Activated CD4-positive, alpha-beta T cell treated with anti-CD3 and anti-CD28 coated beads, Interleukin-2, amount 50 U/mL, for 1 hour (primary cell): ENCODE measurements at places on chromosomes 5 and 9.

- DNase-seq, result no peak
These were observed 127.1 kb downstream of the TRIO start for GRCh38 chr5:14270209-14270702.

DNA sequence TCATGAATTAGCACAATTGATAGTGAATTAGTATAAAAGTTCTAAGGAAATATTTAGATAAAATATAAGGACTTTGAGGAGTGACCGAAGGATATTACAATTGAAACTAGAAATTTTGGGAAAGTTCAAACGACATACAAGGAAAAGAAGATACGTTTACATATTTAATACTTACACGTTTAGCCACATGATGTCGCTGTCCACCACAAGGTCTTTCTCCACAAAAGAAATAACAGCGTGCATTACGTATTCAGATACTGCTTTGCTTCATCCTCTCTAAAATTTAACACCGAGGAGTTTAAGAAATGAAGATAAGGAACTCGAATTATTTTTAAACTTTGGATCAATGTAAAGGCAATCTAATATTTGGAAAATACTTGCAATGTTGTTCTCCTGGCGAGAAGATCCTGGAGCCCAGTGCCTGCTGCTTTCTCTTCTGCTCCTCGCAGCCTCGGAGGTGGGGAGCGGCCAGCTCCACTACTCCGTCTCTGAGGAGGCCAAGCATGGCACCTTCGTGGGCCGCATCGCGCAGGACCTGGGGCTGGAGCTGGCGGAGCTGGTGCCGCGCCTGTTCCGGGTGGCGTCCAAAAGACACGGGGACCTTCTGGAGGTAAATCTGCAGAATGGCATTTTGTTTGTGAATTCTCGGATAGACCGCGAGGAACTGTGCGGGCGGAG lies at the start of gene PCDHA3:
Gene PCDHA3, plus strand, starts transcription at position 242 of the 678 bp plus-strand sequence.
- DNase-seq, result no peak

GRCh38 chr5:178117923-178118701 lies 4.8 kb downstream of the N4BP3 start:
- DNase-seq, result no peak

DNA sequence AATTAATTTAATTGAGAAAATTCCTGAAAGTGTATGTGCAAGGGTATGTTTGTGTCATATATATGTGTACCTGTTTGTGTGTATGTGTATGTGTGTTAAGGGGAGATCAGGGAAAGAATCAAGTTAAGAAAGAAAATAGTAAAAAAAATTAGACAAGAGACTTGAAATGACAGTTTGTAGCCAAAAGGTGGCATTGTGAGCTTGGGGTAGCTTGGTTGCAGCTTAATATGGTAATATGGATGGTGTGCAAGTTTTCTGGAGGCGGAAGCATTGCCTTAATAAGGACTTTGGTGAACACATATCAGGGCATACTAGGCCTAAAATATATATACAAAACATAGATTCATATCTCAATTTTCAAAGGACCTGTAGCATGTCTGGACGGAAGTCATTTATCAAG lies 129.9 kb downstream of the INSYN2B start:
- no peak for DNase-seq

DNA sequence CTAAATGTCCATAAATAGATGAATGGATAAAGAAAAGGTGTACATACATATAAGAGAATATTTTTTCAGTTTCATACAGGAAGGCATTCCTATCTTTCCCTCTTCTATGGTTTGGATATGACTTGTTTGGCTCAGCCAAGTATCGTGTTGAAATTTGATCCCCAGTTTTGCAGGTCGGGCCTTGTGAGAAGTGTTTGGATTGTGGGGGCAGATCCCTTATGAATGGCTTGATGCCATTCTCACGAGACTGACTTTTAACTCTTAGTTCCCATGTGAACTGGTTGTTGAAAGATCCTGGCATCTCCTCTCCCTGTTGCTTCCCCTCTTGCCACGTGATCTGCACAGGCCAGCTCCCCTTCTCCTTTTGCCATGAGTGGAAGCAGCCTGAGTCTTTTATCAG lies 421.1 kb upstream of the FTMT start:
- no peak for DNase-seq

DNA sequence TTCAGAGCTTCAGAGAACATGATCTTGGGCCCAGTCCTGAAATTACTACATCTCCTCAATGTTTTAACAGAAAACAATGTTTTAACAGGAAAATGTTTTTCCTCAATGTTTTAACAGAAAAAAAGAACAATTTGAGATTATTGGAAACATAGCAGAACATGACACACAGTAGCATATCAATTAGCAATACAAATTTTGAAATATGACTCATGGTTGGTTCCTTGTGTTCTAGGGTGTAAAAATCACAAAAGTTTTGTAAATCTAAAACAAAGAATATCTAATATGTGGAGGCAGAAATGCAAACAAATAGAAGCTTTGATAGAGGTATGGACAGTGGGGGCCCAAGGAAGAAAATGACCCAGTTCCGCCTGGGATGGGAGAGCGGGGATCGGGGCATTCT lies 22.8 kb upstream of the ARSB start:
- DNase-seq, result no peak

DNA sequence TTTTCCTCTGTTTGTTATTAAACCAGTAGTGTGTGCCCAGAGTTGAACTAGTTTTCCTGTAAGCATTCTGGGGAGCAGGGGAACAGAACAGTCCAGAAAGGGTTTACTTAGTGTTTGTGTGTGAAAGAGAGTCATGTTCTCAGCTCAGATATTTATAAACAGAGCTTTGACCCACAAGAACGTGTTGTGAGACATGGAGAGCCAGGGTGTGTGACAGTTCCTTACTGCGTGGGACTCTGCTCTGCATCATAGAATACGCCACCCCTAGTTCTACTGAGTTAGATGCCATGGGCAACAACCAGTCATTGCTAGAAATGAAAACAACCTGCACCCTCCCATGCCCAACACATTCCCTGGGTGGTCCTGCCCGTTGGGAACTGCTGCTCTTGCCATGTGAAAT lies 330.7 kb downstream of the NDUFS4 start:
- no peak for DNase-seq

DNA sequence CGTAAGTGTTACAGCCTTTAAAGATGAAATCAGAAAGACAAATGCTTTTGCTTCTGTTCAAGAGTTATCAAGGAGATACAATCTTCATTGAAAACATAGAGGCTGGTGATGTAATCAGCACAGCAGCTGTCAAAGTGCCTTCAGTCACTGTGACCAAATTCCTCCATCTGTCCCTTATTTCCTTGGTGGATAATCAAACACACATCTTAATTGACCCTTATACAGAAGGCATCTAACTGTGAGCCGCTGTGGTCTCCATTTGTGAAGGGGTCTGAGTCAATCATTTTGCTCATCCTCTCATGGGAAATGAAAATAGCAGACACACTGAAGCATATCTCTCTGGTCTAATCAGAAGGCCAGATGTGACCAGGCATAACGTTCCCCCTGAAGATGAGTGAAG lies 130.1 kb upstream of the TLR4 start:
- DNase-seq, result no peak

DNA sequence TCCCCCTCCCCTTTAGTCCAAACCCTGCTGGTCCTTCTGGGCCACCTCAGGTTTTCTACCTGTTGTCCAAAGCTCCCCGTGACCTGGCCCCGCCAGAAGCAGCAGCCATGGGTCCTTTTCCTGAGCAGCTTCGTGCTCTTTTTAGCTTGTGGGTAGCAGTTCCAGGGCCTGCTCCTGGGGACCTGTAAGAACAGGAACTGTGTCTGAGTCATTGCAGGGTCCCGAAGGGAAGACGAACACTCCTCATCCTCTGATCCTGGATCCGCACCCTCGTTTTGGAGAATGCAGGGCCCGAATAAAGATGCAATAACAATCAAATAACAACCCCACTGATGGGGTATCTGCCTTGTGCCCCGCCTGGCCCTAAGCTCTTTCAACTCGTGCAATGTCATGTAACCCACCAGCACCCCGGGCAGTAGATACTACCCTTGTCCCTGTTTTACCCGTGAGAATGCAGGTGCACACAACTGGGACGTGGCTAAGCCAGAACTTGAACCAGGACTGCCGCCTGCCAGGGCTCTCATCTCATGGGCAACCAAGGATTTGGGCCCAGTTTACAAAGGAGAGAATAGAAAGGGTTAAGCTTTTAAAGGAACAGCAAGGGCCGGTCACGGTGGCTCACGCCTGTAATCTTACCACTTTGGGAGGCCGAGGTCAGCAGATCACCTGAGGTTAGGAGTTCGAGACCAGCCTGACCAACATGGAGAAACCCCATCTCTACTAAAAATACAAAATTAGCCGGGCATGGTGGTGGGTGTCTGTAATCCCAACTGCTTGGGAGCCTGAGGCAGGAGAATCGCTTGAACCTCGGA lies 33.2 kb downstream of the NEK6 start:
- DNase-seq, result no peak

DNA sequence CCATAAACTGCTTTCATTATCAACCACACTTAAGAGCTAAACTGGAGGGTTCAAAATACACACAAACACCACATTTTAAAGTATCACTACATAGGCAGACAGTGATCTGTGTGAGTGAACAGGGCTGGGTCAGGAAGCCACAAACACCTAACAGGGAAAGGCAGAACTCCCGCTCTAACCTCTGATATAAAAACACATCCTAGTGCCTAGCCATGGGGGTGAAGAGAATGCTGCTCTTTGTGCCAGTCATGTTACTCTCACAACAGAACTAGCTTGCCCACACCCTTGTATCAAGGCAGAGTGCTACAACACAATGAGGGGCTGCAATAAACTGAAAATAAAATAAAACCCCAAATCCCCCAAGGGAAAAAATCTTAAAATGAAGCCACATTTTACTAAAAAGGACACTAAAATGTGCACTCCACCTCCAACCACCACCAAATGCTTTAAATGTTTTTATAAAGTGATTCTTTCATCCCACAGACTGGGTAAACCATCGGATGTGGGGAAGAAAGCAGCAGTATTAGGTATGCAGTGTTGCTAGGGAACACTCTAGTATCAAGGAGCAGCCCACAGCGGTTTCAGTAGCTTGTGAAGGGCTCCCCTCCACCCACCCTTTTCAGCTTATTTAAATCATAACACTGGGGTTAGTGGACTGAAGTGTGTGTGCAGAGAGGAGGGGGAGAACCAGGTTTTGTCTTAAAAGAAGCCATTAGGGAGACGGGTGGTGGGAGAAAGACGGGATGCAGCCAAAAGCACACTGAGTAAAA lies 64.5 kb downstream of the TMEM161B start:
- peak; percentile 25 for DNase-seq

DNA sequence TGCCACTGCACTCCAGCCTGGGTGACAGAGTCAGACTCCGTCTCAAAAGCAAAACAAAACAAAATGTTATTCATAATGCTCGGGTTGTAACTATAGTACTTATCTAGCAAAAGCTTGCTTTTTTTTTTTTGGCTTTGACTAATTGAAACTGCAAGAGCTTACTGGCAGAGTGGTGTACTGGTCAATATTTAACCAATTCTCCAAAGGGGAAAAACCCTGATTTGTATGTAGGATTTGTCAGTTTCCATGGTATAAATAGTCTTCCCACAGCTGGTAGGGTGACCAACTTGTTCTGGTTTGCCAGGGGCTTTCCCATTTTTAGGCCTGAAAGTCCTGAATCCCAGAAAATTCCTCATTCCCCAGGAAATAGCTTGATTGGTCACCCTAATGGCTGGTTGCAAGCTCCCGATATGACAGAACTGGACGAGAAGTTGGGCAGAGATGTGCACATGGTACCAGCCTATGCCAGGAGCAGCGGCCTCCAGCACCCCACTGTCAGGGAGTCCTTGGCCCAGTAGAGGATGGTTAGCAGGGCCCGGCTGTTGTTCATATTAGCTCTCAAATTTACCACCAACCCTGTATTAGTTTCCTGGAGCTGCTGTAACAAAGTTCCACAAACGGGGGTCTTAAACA lies 58.0 kb downstream of the FXN start:
- no peak for DNase-seq

GRCh38 chr9:104855807-104856206 lies 72.1 kb downstream of the ABCA1 start:
- DNase-seq, result no peak

DNA sequence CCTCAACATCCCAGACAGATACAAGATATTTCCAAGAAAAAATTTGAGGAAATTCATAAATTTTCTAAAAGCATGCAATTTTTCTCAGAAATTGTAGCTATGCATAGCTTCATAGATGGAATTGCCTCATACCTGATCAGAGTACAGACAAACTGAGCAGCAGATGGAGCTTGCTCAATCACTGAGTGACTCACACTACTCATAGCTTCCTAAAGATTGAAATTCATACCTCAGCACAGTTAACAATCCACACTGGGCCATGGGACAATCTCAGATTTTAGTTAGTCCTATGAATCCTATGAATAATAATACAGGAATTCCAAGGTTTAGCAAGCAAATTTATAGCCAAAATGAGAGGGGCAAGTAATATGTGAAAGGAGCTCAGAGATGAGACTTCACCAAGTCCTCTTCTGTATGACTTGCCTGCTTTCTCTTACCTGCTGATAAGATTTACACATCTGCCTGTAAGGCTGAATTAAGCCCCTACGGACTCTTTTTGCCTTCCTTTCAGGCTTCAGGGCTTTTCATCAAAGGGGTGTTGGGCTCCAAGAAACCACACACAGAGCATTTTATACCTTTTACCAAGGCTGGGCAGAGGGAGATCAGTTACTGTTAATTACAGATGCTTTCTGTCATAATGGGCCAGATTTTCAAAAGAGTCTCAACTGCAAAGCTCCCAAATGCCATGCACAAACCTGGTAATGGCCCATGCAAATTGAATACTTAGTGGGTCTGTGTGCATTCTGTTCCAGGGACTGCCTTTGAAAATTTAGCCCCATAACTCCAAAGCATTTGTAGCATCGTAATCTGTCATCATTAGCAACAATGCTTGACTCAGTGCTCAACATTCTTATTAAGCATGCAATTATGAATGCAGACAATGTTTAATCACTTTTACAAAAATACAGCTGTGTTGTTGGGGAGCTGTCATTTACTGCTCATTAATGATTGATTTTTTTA lies 439.3 kb downstream of the DTWD2 start:
- no peak for DNase-seq

DNA sequence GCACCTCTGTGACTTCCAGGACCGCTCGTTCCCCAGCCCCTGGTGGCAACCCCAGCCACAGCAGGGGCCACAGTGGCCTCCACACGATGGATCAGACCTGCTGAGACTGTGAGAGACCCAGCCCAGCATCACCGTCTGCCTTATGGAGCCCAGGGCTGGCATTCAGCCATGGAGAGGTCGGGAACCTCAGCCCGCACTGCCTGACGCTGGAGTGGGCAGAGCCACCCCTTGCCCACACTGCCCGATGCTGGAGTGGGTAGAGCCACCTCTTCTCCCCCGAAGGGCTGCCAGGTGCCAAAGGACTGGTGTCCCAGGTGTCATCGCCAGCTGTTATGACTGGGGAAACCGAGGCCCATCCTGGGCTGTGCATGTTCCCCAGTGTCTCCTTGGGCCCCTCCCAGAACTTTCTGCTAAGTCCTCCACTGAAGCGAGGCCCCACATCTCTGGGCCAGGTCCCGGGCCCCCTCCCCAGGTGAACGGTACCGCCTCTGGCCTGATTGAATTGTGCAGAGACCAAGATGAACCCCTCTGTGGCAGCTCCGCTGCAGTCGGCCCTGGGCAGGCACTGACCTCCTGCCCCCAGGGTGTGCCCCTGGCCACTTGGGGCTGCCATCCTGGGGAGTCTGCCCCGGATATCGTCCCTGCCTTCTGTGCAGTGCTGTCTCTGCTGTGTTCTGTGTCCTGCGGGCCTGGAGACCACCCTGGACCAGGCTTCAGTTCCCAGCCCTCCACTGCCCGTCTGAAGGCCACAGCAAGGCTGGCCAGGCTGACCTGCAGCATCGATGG lies 137.1 kb downstream of the ADAMTS2 start:
- no peak for DNase-seq
